Activated CD4-positive, alpha-beta memory T cell treated with anti-CD3 and anti-CD28 coated beads for 36 hours (primary cell): ENCODE measurements at places on chromosomes 3 and 15. TPM values are rescaled to one million over a fixed set of nuclear protein-coding genes. Genes with fewer than 3 reads are reported as not detected.

GRCh38 chr3:115833074-115833473 is 209.8 kb downstream of the GAP43 start:
- H3K4me3 ChIP-seq = no peak overlapping the region
- no peak for DNase-seq
- no peak overlapping the region for H3K27ac ChIP-seq
- peaks cover 10% of the 10 kb centered on the region for H3K27me3 ChIP-seq
- no peaks in the 10 kb centered on the region for H3K4me1 ChIP-seq
- no peaks in the 10 kb centered on the region for H3K36me3 ChIP-seq

- no peaks in the 10 kb centered on the region for H3K27me3 ChIP-seq
- no peak overlapping the region for H3K4me3 ChIP-seq
- no peak for DNase-seq
- no peak overlapping the region for H3K27ac ChIP-seq
- H3K36me3 ChIP-seq = no peaks in the 10 kb centered on the region
Observed at GRCh38 chr3:76789237-76789636, 250.7 kb upstream of the ROBO2 start.

DNA sequence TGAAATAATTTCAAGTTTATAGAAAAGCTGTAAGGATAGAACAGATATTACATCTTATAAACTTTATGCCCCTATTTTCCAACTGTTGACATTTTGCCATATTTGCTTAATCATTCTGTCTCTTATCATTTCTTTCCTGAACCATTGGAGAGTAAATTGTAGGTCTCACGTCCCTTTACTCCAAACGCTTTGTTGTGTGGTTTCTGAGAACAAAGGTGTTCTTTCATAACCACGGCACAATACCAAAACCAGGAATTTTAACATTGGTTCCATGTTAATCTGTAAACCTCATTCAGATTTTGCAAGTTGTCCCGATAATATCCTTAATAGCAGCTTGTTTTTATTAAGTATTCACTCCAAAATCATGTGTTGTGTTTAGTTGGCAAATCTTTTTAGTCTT is 134.8 kb downstream of the AKAP13 start:
- no peaks in the 10 kb centered on the region for H3K27me3 ChIP-seq
- no peak overlapping the region for H3K27ac ChIP-seq
- H3K36me3 ChIP-seq = no peaks in the 10 kb centered on the region
- no peak for DNase-seq
- H3K4me3 ChIP-seq = no peak overlapping the region
- peaks cover 56% of the 10 kb centered on the region for H3K4me1 ChIP-seq

Gene GABRG3
- not detected for total RNA-seq

DNA sequence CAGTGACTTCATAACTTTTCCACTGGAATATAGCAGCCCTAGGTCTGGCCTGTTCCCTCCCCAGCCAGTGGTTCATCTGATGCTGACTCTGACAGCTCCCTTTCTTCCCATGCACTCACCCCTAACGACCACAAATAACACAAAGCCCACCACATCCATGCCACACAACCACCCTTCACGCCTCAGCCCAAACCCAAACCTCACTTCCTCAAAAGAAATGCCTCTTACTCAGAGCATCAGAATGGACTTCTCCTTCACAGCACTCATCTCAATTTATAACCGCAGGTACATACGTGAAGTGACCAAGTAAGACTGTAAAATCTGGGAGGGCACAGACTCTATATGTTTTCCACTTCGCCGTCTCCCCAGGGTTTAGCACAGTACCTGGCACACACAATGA is 1.1 kb downstream of the RBSN start:
- H3K4me1 ChIP-seq = peaks cover 18% of the 10 kb centered on the region
- peaks cover 25% of the 10 kb centered on the region for H3K36me3 ChIP-seq
- peak overlapping the region; percentile 94 for H3K4me3 ChIP-seq
- peak overlapping the region; percentile 94 for H3K27ac ChIP-seq

Gene CPA3
- not detected for total RNA-seq

DNA sequence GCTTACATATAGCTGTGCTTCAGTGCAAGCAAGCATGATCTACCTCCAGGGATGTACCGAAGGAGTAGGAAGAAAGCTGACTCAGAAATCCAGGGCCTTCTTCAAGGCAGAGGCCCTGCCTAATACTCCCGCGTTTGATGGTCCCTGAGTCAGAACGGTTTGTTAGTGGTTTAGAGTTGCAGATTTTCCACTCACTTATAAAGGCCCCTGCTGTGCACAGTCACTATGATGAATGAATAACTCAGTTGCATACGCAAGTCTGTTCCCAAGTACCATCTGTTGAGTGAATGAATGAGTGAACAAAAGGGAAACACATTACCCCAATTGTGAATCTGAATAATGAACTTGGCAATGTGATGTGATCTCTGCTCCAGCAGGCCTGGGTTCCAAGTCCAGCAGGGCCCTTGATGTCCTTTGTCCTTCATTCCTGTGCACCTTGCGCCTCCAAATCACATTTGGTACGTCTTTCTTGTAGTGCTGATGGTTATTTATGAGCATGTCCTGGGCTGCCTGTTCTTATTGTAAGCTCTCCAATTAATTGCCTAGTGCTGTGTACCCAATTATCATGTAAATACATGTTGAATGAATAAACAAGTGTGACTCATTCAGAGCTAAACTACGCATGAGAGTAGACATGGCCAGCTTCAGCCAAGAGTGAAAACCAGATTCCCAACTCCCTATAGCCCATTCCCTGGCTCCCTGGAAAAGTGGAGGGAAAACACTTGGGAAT is 85.3 kb upstream of the LIMD1 start:
- H3K4me3 ChIP-seq = no peak overlapping the region
- H3K27me3 ChIP-seq = no peaks in the 10 kb centered on the region
- peaks cover 8% of the 10 kb centered on the region for H3K36me3 ChIP-seq
- H3K27ac ChIP-seq = no peak overlapping the region
- DNase-seq = peak; percentile 73

DNA sequence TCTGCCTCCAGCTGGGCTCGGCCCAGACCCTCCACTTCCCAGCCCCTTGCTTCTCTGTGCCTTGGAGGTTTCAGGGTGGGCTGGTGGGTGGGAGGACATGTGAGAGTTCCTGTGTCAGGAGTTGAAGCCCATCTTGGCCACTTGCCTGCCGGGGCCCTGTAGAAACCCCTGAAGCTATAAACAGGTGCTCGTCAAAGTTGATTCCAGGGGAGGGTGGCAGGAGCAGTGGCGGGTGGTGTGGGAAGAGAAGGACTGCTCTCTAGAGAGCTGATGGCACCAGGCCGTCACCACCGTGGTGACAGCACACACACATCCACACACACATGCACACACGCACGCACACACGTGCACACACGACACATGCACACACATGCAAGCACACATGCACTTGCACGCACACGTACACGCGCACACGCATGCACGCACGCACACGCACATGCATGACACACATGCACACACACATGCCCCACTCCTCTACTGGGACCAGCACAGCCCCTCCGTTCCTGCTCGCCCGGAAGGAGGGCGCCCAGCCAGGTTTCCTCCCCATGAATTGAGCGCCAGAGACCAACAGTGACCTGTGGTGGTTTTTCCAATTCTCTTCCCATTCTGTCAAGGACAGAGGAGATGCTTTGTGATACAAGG is 56.3 kb upstream of the CGNL1 start:
- H3K4me3 ChIP-seq = no peak overlapping the region
- DNase-seq = no peak
- peak overlapping the region; percentile 28 for H3K27ac ChIP-seq
- H3K27me3 ChIP-seq = peaks cover 2% of the 10 kb centered on the region
- H3K36me3 ChIP-seq = no peaks in the 10 kb centered on the region

DNA sequence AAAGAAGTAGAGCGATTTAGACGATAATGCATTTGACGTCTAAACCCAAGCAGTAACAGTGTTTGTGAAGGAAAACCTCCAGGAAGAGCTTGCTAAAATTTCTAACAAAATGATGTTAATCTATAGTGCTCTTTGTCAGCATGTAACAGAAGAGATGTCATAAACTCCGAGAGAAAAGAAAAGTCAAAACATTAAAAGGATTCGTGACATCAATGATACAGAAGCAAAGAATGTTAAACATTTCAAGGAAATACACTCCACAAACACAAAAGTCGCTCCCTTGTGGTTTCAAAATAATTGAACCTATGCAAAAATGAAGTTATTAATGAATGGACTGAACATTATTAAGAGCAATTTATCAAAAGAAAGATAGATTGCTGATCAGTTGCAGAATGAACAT is 27.9 kb downstream of the AADAC start:
- peaks cover 3% of the 10 kb centered on the region for H3K4me1 ChIP-seq
- peaks cover 3% of the 10 kb centered on the region for H3K27me3 ChIP-seq
- H3K4me3 ChIP-seq = no peak overlapping the region
- no peaks in the 10 kb centered on the region for H3K36me3 ChIP-seq
- H3K27ac ChIP-seq = no peak overlapping the region

GRCh38 chr15:79724312-79724711 is 172.5 kb downstream of the MTHFS start:
- H3K27me3 ChIP-seq = peaks cover 15% of the 10 kb centered on the region
- H3K4me1 ChIP-seq = no peaks in the 10 kb centered on the region
- H3K4me3 ChIP-seq = no peak overlapping the region
- H3K27ac ChIP-seq = no peak overlapping the region
- no peaks in the 10 kb centered on the region for H3K36me3 ChIP-seq

Gene PP2D1
- total RNA-seq = not detected

DNA sequence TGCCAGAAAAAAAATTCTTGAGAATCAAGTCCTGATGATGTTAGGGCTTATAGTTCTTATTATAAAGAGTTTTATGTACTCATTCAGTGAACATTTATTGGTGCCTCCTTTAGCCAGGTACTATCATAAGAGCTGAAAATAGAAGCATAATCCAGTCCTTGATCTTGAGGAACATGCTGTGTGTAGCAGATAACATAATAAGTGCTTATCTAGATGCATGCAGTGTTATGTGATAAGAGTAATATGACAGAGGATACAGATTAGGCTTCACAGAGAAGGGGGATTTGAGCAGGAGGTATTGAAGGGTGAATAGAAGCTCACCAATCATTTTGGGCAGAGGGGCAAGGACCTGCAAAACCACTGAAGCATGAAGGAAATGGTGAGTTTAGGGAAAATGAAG is 1.1 kb downstream of the CCR2 start:
- peaks cover 90% of the 10 kb centered on the region for H3K4me1 ChIP-seq
- peaks cover 28% of the 10 kb centered on the region for H3K27me3 ChIP-seq
- DNase-seq = no peak
- peak overlapping the region; percentile 14 for H3K4me3 ChIP-seq
- no peak overlapping the region for H3K27ac ChIP-seq

Gene TNNC1
- total RNA-seq = 4.7 TPM

Gene CLDN18
- not detected for total RNA-seq
